Activated CD8-positive, alpha-beta T cell treated with anti-CD3 and anti-CD28 coated beads for 36 hours (primary cell): ENCODE measurements at places on chromosomes 5 and 9.

DNA sequence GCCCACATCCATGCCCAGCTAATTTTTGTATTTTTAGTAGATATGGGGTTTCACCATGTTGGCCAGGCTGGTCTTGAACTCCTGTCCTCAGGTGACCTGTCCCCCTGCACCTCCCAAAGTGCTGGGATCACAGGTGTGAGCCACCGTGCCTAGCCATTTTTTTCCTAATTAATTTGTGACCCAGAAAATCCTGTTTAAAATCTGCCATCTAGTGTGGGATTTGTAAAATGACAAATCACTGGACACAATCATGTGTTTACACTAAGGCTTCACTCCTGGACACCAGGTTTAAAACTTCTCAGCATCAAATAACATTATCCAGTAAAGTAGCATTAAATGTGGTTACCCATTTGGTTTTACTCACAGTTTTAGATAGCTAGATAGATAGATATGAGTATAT is 18.6 kb upstream of the KDM4C start:
- no peak for DNase-seq

- DNase-seq = no peak
Measured at GRCh38 chr9:8543219-8543618, 743.6 kb upstream of the DMAC1 start.

DNA sequence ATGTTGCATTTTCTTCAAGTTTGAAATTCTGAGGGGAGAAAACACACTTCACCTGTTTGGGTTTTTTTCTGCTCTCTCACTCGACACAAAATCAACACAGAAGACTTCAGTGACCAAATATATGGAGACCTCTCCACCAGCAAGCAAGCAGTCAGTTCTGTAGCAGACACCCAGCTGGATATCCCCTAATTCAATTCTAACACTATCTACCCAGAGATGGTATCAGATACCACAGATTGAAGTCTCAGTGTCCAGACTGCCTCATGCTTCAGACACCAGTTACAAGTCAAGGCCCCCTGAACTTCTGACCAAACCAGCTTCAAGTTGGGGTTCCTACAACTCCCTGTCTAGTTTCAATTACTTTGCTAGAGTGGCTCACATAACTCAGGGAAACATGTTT is 97.8 kb downstream of the INVS start:
- no peak for DNase-seq

- peak; percentile 63 for DNase-seq
Measured at GRCh38 chr9:97985058-97985861, 2.1 kb downstream of the ANP32B start.
